Stomach (tissue), 19 donors: ENCODE measurements at places on chromosomes 4 and X. TPM values are rescaled to one million over a fixed set of nuclear protein-coding genes. Genes with fewer than 3 reads are reported as not detected.

GRCh38 chrX:6228720-6229119 is at the start of gene NLGN4X:
Gene NLGN4X (minus strand): TSS chrX:6228867. CDS start chrX:6151466, 77,401 bp downstream.
- no peaks in the 10 kb centered on the region for H3K36me3 ChIP-seq
- H3K4me1 ChIP-seq: peaks cover 13% of the 10 kb centered on the region
- H3K27me3 ChIP-seq: peaks cover 40% of the 10 kb centered on the region
- no peak within 1 kb of the TSS for H3K27ac ChIP-seq
- DNase-seq: peak; percentile 57

The CSN1S1 gene
- not detected for total RNA-seq

- H3K4me1 ChIP-seq: no peaks in the 10 kb centered on the region
- no peak for DNase-seq
- H3K4me3 ChIP-seq: peak overlapping the region; percentile 50
- H3K36me3 ChIP-seq: no peaks in the 10 kb centered on the region
- H3K27me3 ChIP-seq: no peaks in the 10 kb centered on the region
Measured at GRCh38 chrX:55161581-55161980, 58.6 kb upstream of the PAGE5 start.

DNA sequence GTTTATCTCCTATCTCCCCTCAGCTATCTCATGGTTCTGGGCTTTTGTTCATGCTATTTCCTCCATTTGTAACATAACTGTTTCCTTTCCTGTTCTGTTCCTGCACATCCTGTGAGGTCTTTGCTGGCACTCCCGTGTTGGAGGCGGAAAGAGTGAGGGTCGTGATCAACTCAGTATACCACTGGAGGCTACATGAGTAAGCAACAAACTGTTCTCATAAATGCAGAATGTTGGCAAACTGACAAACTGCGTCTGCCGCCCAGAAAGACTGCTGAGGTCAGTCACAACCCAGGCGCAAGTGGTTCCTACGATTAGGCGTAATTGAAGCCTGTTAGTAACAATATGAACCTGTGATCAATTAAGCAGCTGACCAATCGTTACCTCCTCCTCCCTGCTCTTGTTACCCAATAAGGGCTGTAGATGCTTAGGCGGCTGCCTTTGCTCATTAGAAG is 48.8 kb downstream of the C4orf33 start:
- DNase-seq: no peak
- H3K27ac ChIP-seq: no peak overlapping the region
- no peaks in the 10 kb centered on the region for H3K4me1 ChIP-seq
- H3K4me3 ChIP-seq: no peak overlapping the region
- H3K27me3 ChIP-seq: no peaks in the 10 kb centered on the region

The NLGN4X gene
- total RNA-seq: 9.0 TPM

The GALNTL6 gene
- total RNA-seq: 0.58 TPM

- H3K4me1 ChIP-seq: no peaks in the 10 kb centered on the region
- H3K27me3 ChIP-seq: no peaks in the 10 kb centered on the region
- DNase-seq: no peak
- no peaks in the 10 kb centered on the region for H3K36me3 ChIP-seq
- H3K27ac ChIP-seq: no peak overlapping the region
- no peak overlapping the region for H3K4me3 ChIP-seq
Measured at GRCh38 chrX:44456685-44457084, 86.0 kb downstream of the FUNDC1 start.

The HPGD gene
- total RNA-seq: 53.6 TPM

- no peak overlapping the region for H3K4me3 ChIP-seq
- DNase-seq: peak; percentile 90
- no peaks in the 10 kb centered on the region for H3K27me3 ChIP-seq
- H3K36me3 ChIP-seq: no peaks in the 10 kb centered on the region
- no peaks in the 10 kb centered on the region for H3K4me1 ChIP-seq
- no peak overlapping the region for H3K27ac ChIP-seq
Measured at GRCh38 chr4:57426779-57427395, 316.7 kb upstream of the IGFBP7 start.

The KCNE5 gene
- not detected for total RNA-seq

The MAOB gene
- total RNA-seq: 1.2 TPM
